ENCODE measurements at places on chromosomes 5 and 9. TPM values are rescaled to one million over a fixed set of nuclear protein-coding genes. Genes with fewer than 3 reads are reported as not detected.

Gene LPCAT1
- total RNA-seq, result 61.4 TPM

Gene LCN15
- not detected for total RNA-seq

Gene SPAG8
- total RNA-seq, result 1.5 TPM

Gene PCDHA7
- total RNA-seq, result 0.66 TPM

Gene PCDHB16
- 0.15 TPM for total RNA-seq

Gene NXNL2
- 2.0 TPM for total RNA-seq

Gene DTWD2
- total RNA-seq, result 4.1 TPM

Gene CD14
- total RNA-seq, result 0.50 TPM

Gene C9
- total RNA-seq, result not detected
